ENCODE measurements at places on chromosomes 2 and 18.

- no peak for DNase-seq
Observed at GRCh38 chr2:169237286-169237685, 125.0 kb downstream of the LRP2 start.

- DNase-seq: no peak
Observed at GRCh38 chr2:174846218-174846617, 81.9 kb upstream of the CHRNA1 start.

DNA sequence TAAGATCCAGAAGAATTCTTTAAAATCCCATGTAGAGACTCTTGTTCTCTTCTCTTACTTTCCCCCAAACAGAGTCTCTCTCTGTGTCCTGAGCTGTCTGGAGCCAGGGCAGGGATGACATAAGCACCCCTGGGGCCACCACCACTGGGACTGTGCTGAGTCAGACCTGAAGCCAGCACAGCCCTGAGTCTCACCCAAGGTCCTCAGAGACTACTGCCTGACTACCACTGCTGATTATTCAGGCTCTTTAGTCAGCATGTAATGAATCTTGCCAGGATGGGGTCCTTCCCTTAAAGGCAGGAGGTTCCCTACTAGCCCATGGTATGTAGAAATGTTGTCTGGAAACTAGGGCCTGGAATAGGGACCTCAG is 34.9 kb upstream of the DYNC1I2 start:
- DNase-seq: no peak

GRCh38 chr18:29377346-29377745 is 1200.4 kb upstream of the CDH2 start:
- DNase-seq: no peak

- DNase-seq: no peak
Observed at GRCh38 chr18:75369026-75369721, 58.3 kb downstream of the SMIM21 start.

DNA sequence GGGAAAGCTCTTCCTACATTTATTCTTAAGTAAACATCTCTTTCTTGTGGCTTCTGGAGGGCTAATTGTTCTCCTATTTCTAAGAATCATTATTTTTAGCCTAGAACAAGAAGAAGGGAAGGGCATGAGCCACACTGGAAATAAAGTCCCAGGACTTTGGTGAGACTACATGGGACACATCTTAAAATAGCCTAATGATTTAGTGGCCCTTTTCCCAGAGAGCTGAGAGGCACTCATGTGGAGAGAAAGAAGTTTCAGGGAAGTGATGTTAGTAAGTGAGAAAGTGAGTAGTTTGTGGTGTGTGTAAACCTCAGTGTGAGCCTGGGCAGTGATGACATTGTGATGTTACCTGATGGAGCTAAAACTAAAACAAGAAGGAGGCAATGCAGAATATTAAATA is 14.6 kb downstream of the ITGA4 start:
- no peak for DNase-seq

- no peak for DNase-seq
Observed at GRCh38 chr2:41989501-41990180, 58.2 kb upstream of the PKDCC start.

GRCh38 chr2:31947871-31948270 is 62.9 kb downstream of the MEMO1 start:
- DNase-seq: no peak

DNA sequence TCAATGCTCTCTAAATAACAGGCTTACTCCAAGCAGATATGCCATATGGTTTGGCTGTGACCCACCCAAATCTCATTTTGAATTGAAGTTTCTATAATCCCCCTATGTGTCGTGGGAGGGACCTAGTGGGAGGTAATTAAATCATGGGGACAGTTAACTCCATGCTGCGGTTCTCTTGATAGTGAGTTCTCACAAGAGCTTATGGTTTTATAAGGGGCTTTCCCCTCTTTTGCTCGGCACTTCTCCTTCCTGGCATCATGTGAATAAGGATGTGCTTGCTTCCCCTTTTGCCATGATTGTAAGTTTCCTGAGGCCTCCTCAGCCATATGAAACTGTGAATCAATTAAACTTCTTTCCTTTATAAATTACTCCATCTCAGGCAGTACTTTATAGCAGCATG is 302.7 kb upstream of the ZC3H15 start:
- DNase-seq: no peak

DNA sequence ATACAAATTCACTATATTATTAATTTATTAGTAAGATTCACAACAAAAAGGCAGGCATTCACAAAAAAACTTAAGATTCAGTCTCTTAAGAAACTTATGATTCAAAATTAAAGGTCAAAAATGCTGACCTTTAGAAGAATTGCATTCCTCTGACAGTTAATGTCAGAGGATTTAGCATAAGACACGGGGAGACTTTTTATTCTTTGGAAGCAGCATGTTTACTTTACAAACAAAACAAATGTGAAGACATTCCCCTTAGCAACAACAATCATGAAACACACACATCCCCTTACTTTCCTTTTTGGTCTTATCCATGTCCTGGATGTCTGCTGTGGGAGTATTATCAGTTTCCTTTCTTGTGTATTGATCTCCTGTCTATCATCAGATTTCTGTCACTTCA is 117.1 kb downstream of the RAD51AP2 start:
- no peak for DNase-seq

DNA sequence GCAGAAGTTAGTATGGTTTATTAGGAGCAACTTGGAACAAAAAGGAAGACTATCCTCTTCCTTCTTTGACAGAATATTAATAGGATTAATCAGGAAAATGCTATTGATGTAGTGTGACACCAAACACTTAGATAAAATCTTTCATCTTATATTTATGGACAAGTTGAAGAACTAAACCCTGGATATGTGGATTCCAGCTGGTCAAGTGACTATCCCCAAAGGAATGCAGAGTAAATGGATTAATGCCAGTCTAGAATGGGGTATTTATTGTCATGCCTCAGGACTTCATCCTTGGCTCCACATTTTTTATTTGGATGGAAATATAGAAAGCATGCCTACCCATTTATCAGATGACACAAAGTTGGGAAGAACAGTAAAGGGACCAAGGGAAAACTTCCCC is 124.0 kb upstream of the TTC39C start:
- DNase-seq: no peak

DNA sequence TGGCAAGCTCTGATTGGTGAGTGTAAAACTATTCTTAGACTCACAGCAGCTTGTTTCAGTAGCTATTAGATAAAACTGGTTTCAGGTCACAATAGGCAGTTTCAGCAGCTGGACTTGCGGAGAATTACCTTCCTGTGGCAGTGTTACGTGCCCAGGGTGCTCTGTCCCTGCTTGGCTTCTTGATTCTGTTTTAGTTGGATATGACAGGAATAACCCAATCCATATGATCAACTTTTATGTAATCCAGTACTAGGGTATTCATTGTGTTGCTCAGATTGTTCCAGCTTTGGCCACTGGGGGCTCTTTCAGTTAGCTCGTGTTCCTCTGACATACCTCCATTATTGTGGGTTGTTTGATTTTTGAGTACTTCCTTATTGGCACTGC is 43.1 kb downstream of the INPP4A start:
- DNase-seq: no peak

GRCh38 chr2:231554327-231554726 is 24.1 kb upstream of the NMUR1 start:
- no peak for DNase-seq

- no peak for DNase-seq
Observed at GRCh38 chr18:48663096-48663930, 124.5 kb downstream of the CTIF start.

GRCh38 chr2:59779571-59779970 is 773.9 kb downstream of the BCL11A start:
- DNase-seq: no peak

DNA sequence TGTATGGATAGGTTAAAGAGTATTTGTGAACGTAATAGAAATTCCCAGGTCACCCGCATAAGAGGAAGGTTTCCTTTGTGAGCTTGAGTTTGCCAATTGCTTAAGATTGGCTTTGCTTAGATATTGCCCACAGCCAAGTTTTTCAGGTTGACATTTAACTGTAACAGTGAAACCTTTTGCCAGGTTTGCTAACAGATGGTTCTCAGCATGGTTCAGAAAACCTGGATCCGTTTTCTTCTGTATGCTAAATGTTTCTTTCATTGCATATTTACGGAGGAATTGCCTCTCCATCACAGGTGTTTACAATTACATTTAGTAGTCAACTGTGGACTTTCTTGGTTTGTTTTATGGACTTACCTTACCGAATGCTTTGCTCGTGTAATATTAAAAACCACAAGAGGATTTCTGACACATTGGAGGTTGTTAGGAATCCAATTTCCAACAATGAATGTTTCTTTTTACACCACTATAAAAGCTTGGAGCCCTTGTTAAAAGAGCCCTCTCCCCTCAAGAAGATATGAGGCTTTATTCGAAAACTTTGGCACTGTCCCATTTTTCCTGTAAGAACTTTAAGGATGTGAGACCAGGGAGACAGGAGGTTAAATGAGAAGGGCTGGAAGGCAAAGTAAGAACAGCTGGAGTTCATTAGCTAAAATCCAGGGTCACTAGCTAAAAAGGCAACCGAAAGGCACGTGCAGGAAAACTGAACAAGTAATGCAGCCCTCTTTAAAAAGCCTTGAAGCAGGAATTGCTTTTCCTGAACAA is 7.8 kb downstream of the CDK15 start:
- DNase-seq: no peak

DNA sequence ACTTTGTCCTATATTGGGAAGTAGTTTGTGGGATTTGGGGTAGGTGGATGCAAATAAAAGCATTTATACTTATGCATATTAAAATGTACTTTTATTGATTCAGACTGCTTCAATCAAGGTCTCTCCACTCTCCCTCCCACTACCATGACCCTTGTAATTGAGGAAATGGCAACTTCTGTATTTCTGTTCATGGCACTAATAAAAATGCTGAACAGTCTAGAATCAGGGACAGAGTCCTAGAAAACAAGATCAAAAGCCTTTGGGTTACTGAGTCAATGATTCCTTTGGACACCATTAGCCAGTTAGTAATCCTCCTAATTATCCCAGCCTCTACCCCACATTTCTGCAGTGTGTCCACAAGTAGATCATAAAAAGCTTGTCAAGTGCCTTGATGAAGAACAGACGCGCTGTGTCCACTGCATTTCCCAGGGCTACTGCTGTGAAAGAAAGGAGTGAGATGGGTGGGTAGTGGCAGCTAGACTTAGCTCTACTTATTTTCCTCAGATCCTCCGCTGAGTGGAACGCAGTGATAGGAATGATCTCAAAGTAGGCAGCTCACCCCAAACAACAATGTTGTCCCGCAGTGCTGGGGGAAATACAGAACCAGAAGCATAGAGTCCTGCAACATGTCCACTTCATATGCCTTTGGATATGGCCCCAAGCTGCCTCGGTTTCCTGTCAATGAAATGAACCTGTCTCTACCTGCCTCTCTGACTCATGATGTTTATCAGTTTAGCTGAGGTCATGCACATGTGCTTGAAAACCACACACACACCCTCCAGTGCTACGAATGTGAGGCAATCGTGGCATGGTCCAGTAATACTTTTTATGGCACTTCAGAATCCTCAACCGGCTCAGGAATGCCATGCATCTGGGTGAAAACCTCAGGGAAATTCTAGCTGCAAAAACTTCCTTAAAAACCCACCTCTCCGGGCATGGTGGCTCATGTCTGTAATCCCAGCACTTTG is 115.5 kb downstream of the COL6A3 start:
- no peak for DNase-seq

DNA sequence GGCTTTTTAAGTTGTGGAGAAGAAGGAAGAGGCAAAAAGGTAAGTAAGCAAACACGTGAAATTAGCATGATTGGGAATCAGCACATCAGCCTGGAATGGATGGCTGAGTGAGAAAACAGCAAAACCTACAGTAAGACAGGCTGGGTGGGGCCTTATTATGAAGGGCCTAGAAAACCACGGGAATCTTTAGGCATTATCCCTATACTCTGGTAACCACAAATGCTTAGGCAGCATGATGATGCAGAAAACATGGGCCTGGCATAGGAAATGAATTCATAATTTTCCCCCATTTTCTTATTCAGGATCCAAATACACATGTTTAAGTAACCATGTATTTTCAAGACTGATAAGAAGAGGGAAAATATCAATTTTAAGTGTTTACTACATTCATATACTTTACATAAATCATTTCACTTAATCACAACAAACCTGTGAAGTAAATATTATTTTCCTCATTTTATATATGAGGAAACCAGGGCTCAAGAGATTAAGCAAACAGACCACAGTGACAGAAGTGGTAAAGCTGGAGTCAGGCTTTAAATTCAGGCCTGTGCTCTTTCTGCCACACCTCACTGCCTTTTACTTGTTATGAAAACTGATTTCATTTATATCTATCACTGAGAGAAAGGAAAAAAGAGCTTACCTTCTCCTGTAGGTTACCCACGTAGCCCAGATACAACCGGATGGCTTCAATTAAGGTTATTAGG is 4.0 kb downstream of the TMEM17 start:
- DNase-seq: no peak

DNA sequence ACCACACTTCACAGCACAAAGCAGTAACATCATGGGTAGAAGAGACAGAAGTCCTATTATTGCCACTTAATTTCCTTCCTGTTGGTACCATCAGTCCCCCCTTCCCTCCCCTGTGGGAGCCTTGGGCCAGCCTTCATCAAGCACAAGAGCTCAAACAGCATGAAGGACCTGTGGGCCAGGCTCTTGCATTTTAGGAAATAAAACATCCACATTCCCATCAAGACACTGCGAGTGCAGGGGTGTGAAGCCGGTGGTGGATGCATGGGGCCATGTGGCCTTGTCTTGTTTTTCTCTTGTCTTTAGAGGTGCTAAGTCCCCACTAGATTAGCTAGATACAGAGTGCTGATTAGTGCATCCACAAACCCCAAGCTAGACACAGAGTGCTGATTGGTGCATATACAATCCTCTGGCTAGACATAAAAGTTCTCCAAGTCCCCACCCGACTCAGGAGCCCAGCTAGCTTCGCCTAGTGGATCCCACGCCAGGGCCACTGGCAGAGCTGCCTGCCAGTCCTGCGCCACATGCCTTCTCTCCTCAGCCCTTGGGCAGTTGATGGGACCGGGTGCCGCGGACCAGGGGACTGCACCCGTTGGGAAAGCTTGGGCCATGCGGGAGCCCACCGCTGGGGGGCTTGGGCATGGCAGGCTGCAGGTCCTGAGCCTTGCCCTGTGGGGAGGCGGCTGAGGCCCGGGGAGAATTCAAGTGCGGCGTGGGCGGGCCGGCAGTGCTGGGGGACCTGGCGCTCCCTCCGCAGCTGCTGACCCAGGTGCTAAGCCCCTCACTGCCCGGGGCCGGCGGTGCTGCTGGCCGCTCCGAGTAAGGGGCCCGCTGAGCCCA is 14.7 kb upstream of the PXDN start:
- DNase-seq: no peak

- peak; percentile 58 for DNase-seq
Observed at GRCh38 chr2:161954103-161954502, 119.9 kb downstream of the DPP4 start.

- DNase-seq: no peak
Observed at GRCh38 chr18:78080081-78080480, 830.4 kb downstream of the GALR1 start.

DNA sequence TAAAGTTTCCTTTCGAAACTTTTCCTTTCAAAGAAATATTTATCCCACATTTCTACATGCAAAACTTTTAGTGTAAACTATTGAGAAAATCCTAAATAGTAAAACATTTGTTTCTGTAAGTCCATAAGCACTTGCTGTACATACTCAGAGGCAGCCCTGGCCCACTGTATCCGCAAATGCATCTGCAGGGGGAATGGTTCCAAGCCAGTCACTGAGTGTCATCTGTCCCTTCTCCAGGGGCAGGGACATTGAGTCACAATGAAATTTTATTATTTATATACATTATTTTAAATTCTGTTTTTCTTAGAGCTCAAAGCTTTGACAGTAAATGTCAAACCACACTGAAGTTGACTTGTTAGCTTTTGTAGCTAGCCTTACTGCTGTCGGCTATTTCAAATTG is 367.2 kb downstream of the MTX2 start:
- no peak for DNase-seq

GRCh38 chr2:228507231-228507824 is 325.8 kb upstream of the SPHKAP start:
- DNase-seq: no peak

All from activated CD8-positive, alpha-beta memory T cell treated with anti-CD3 and anti-CD28 coated beads for 24 hours (primary cell).